ENCODE measurements at places on chromosomes 16 and 17.

DNA sequence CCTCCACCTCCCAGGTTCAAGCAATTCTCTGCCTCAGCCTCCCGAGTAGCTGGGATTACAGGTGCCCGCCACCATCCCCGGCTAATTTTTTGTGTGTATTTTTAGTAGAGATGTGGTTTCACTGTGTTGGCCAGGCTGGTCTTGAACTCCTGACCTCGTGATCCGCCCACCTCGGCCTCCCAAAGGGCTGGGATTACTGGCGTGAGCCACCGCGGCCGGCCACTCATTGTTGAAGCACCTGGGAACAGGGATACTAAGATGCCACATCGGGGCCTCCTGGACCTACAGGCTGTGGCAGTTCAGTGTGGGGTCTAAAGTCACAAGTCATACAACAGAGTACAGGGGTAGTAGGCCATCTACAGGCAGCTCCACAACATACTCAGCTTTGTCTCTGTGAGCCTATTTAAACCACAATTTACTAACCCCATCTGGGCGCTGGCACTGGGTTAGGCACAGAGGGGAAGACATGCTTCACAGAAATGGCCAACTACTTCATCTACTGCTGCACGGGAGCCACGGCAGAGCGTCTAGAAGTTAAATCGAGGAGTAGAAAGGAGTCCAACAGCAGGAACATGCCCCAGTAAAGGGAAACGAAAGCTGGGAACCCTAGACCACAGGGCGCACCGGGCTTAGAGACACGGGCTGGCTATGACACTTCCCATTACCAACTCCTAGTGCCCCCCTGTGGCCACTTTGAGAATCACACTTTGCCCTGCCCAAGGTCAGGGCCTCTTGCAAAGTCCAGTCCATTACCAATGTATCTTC is 4.3 kb downstream of the VAMP2 start:
- no peak overlapping the region for H3K4me3 ChIP-seq

- DNase-seq = no peak
- no peak overlapping the region for H3K27ac ChIP-seq
- peaks cover 1% of the 10 kb centered on the region for H3K4me1 ChIP-seq
- no peaks in the 10 kb centered on the region for H3K36me3 ChIP-seq
- no peaks in the 10 kb centered on the region for H3K27me3 ChIP-seq
- no peak overlapping the region for H3K4me3 ChIP-seq
Measured at GRCh38 chr17:61150686-61151299, 248.8 kb upstream of the TBX2 start.

DNA sequence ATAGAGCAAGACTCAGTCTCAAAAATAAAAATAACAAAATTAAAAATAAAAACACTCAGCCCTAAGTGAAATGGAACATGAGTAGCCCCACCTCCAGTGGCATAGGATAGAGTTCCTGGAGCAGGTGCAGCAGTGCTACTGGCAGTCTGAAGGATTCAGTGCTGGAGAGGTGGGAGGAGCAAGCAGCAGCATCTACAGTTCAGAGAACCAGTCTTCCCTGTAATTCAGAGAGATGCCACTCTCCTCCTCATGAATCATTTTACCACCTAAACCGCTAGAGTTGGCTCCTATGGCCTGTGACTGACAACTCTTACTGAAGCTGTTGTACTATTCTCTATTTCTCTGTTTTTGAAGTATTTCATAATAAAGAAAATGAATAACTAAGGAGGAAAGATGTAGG is 56.0 kb upstream of the SMURF2 start:
- H3K4me1 ChIP-seq = peaks cover 3% of the 10 kb centered on the region
- no peak overlapping the region for H3K27ac ChIP-seq
- no peaks in the 10 kb centered on the region for H3K27me3 ChIP-seq
- no peak overlapping the region for H3K4me3 ChIP-seq
- H3K36me3 ChIP-seq = no peaks in the 10 kb centered on the region

GRCh38 chr17:32909787-32910369 is 18.1 kb upstream of the TMEM98 start:
- H3K27ac ChIP-seq = no peak overlapping the region
- no peaks in the 10 kb centered on the region for H3K36me3 ChIP-seq
- DNase-seq = no peak
- H3K4me1 ChIP-seq = peaks cover 11% of the 10 kb centered on the region
- no peaks in the 10 kb centered on the region for H3K27me3 ChIP-seq
- no peak overlapping the region for H3K4me3 ChIP-seq

- no peaks in the 10 kb centered on the region for H3K27me3 ChIP-seq
- H3K27ac ChIP-seq = no peak overlapping the region
- H3K4me3 ChIP-seq = no peak overlapping the region
- no peaks in the 10 kb centered on the region for H3K36me3 ChIP-seq
Measured at GRCh38 chr17:61072648-61073047, 327.0 kb upstream of the TBX2 start.

- no peak overlapping the region for H3K27ac ChIP-seq
- H3K4me1 ChIP-seq = peaks cover 20% of the 10 kb centered on the region
- DNase-seq = no peak
- H3K36me3 ChIP-seq = no peaks in the 10 kb centered on the region
- no peak overlapping the region for H3K4me3 ChIP-seq
Measured at GRCh38 chr17:74922172-74922571, 883 bp downstream of the USH1G start.

- peak overlapping the region; percentile 90 for H3K27ac ChIP-seq
- H3K36me3 ChIP-seq = no peaks in the 10 kb centered on the region
- peak overlapping the region; percentile 82 for H3K4me3 ChIP-seq
- H3K4me1 ChIP-seq = peaks cover 87% of the 10 kb centered on the region
- H3K27me3 ChIP-seq = no peaks in the 10 kb centered on the region
Measured at GRCh38 chr16:75250809-75251279, 580 bp downstream of the BCAR1 start.

GRCh38 chr16:88014252-88014781 is 63.1 kb downstream of the BANP start:
- H3K4me3 ChIP-seq = no peak overlapping the region
- no peak for DNase-seq
- peaks cover 11% of the 10 kb centered on the region for H3K36me3 ChIP-seq
- no peaks in the 10 kb centered on the region for H3K4me1 ChIP-seq

DNA sequence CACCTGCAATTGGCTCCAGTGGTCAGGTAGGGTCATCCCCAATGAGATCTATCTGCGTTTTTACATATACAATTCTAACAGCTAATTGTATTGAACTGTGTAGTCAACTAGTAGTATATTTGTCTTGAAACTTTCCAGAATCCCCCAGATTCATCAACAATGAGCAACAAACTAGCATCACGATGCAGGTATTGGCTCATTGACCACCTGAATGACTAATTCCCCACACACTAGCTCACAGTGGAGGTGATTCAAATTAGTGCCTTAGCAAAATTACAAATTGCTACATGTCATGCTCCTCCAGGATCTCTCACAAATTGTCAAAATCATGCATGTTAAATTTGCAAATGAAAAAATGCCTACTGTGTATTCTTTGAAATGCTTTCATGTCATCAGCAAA is 62.8 kb upstream of the MPHOSPH6 start:
- H3K27ac ChIP-seq = no peak overlapping the region
- no peak for DNase-seq
- H3K27me3 ChIP-seq = no peaks in the 10 kb centered on the region
- H3K36me3 ChIP-seq = no peaks in the 10 kb centered on the region
- H3K4me1 ChIP-seq = no peaks in the 10 kb centered on the region

- H3K27me3 ChIP-seq = no peaks in the 10 kb centered on the region
- H3K4me3 ChIP-seq = no peak overlapping the region
- peaks cover 9% of the 10 kb centered on the region for H3K4me1 ChIP-seq
- H3K27ac ChIP-seq = no peak overlapping the region
- DNase-seq = no peak
Measured at GRCh38 chr17:67999291-67999911, 3.1 kb upstream of the C17orf58 start.

GRCh38 chr17:9285602-9286427 is 264.5 kb downstream of the NTN1 start:
- no peak for DNase-seq
- H3K27me3 ChIP-seq = no peaks in the 10 kb centered on the region
- H3K4me3 ChIP-seq = no peak overlapping the region

- no peak overlapping the region for H3K27ac ChIP-seq
- no peaks in the 10 kb centered on the region for H3K27me3 ChIP-seq
- peak overlapping the region; percentile 58 for H3K4me3 ChIP-seq
- DNase-seq = peak; percentile 71
Measured at GRCh38 chr17:16491131-16491702, 776 bp downstream of the LRRC75A start.

DNA sequence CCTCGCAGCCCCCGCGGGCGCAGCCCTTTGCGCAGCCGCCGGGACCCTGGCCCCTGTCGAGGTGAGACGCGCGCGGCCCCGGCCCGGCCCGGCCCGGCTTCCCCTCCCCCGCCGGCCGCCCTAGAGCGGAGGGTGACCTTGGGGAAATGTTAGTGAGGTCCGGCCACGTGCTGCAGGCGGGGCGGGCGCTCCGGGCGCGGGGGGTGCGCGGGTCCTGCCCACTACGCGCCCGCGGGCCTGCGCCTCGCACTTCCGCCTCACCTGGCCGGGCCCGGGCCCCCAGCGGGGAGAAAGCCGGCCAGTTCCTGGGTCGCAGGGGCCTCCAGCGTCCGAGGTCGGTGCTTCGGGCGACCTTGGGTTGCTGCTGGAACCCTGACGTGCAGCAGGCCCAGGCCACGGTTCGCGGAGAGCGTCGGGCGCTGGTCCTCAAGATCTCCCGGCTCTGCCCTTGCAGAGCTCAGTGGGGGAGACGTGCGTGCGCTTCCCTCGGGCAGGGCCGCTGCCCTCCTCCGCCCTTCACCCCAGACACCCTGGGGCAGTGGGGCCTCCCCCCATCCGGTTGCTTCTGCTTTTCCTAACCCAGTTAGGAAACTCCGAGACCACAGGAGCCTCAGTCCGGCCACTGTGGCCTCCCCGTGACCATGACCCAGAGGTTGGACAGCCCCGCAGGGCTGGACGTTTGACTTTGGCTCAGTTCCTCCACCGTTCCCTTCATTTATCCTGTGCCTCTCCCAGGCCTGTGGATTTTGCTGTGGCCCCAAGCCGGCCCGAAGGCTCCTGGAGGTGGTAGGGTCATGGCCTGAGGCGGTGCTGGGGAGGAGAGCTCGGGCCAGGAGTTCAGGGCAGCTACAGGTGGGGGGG is 791 bp downstream of the MCRIP2 start:
- no peaks in the 10 kb centered on the region for H3K27me3 ChIP-seq
- peak; percentile 92 for DNase-seq
- peak overlapping the region; percentile 76 for H3K27ac ChIP-seq
- H3K4me1 ChIP-seq = peaks cover 26% of the 10 kb centered on the region
- peak overlapping the region; percentile 71 for H3K4me3 ChIP-seq

DNA sequence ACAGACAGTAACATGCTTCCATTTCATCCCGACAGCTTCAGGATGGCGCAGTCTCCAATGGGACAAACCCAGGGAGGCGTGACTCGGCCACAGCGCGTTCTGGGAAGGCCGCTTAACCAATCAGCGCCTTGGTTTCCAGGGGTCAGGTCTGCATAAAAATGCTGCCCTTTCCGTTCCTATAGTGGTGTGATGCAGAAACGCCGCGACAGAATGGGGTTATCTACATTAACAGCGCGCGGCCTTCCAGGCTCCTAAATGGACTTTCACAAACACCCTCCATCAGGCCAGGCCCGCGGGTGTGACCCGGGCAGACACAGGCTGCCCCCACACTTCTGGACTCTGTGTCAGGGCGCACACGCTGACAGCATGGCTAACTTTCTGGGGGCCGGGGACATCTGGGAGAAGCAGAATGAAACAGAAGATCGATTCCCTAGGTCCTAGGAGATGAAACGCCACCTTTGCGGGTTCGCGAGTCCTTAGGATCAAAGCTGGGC is 792 bp downstream of the TMEM231 start:
- no peaks in the 10 kb centered on the region for H3K36me3 ChIP-seq

- peaks cover 5% of the 10 kb centered on the region for H3K4me1 ChIP-seq
- peaks cover 58% of the 10 kb centered on the region for H3K36me3 ChIP-seq
- no peak overlapping the region for H3K4me3 ChIP-seq
- DNase-seq = no peak
- H3K27me3 ChIP-seq = no peaks in the 10 kb centered on the region
Measured at GRCh38 chr17:64571746-64572145, 65.0 kb downstream of the CEP95 start.

- no peak for DNase-seq
- H3K27ac ChIP-seq = no peak overlapping the region
- no peak overlapping the region for H3K4me3 ChIP-seq
- H3K36me3 ChIP-seq = no peaks in the 10 kb centered on the region
- no peaks in the 10 kb centered on the region for H3K27me3 ChIP-seq
Measured at GRCh38 chr16:72457243-72457940, 285.4 kb upstream of the PMFBP1 start.

DNA sequence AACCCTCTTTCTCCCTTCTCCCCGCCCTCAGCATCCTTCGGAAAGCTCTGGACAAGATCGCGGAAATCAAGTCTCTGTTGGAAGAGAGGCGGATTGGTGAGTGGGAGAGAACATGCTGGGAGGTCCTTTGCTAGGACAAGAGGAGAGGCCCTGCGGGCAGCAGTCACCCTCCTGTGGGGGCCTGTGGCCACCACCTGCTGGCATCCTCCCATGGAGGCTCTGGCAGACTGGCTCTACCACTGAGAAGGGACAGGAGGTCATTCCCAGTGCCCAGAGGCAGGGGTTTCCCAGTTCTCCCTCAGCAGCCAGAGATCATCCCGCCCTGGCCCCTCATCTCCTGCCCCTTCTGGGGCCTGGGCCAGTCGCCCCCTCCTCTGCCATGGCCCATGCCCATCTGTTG is 7.8 kb downstream of the SULT1A2 start:
- peaks cover 64% of the 10 kb centered on the region for H3K36me3 ChIP-seq
- no peaks in the 10 kb centered on the region for H3K4me1 ChIP-seq
- no peaks in the 10 kb centered on the region for H3K27me3 ChIP-seq

DNA sequence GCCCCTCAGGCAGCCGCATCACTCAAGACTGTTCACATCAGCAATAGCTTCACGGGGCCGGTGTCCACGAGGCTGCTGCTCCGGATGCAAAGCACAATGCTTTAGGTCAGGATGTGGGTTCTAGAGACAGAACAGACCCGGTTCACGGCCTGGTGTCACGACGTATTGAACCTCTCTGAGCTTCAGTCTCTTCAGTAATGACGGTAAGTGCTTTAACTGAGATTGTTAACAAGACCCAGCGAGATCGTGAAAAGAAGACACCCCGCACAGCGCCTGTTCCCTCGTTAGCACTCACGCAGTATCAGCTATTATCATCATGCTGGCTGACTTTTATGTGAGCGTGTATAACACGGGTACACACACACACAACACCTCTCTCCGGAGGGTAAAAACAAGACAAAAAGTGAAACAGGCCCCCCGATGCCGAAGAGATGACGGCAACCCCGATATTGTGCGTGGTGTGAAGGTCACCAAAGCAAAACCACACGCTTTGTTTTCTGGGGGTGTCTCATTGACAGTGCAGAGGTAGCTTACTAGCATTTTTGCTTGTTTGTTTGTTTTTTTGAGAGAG is 21.4 kb upstream of the ABR start:
- no peak overlapping the region for H3K4me3 ChIP-seq
- H3K27me3 ChIP-seq = no peaks in the 10 kb centered on the region
- H3K27ac ChIP-seq = no peak overlapping the region
- no peaks in the 10 kb centered on the region for H3K36me3 ChIP-seq
- DNase-seq = no peak

- no peaks in the 10 kb centered on the region for H3K27me3 ChIP-seq
- no peaks in the 10 kb centered on the region for H3K4me1 ChIP-seq
- peaks cover 7% of the 10 kb centered on the region for H3K36me3 ChIP-seq
- no peak overlapping the region for H3K27ac ChIP-seq
Measured at GRCh38 chr16:68902969-68903345, 59.6 kb downstream of the TANGO6 start.

- H3K36me3 ChIP-seq = no peaks in the 10 kb centered on the region
- no peak for DNase-seq
- no peaks in the 10 kb centered on the region for H3K4me1 ChIP-seq
Measured at GRCh38 chr17:65799454-65799853, 238.0 kb upstream of the AXIN2 start.

GRCh38 chr16:26605626-26606271 is 461.0 kb upstream of the C16orf82 start:
- H3K36me3 ChIP-seq = no peaks in the 10 kb centered on the region
- H3K4me3 ChIP-seq = no peak overlapping the region
- no peaks in the 10 kb centered on the region for H3K27me3 ChIP-seq
- no peak overlapping the region for H3K27ac ChIP-seq
- no peak for DNase-seq

Measured in upper lobe of right lung (tissue), 1 donor.